ENCODE measurements at places on chromosomes 2 and 18.

DNA sequence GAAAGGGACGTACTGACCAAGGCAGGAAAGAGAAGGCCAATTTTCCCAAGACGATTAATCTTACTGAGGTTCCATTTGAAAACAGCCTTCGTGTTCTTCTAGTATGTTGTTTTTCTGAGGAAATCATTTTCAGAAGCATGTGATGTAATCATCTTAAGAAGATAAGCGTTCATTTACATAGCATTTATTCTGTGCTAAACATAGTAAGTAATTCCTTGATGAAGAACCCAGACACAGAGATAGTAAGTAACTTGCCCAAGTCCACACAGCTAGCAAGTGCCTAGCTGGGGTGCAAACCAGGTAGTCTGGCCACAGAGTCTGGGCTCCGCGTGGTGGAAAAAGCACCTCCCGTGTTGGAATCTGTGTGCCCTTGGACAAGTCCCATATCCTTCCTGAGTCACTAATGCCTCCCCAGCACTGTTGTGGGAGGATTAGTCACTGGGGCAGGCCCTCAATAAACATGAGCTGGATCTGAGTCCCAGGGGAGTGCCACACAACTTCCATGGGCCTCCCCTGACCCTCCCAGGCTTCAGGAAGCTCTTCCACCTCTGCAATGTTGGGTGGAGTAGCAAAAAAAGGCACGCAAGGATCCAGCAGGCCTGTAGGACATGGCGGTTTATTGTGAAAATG is 26.9 kb upstream of the ASAP2 start:
- DNase-seq: no peak

DNA sequence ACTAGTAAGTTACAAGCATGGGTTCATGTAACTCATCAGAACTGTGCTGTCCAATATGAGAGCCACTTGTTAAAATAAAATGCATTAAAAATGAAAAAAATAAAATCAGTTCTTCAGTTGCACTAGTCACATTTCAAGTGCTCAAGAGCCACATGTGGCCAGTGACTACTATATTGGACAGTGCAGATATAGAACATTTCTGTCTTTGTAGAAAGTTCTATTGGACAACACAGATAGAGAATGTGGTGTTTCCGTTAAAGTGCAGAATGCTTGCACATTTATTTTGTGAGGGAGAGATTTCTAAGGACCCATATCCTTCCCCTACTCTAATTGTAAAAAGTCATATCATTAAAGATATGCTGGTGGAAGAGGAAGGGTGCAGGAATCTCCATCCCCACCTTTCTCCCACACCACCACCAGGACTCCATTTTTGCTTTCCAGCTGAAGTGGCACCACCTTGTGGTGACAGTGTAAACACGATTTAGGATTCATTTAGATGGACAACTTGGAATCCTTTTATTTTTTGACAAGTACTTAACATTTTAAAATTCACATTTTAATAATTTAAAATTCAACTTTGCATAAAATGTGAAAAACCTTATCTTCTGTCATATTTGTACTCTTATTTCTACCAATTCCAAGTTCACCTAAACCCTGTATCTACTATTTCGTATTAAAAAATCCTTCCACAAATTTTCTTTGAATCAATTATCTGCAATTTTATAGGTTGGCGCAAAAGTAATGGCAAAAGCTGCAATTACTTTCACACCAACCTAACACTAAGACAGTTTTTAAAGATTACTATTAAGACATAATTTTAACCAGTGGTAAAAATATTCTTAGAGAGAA is 9.4 kb upstream of the CD302 start:
- peak; percentile 4 for DNase-seq

DNA sequence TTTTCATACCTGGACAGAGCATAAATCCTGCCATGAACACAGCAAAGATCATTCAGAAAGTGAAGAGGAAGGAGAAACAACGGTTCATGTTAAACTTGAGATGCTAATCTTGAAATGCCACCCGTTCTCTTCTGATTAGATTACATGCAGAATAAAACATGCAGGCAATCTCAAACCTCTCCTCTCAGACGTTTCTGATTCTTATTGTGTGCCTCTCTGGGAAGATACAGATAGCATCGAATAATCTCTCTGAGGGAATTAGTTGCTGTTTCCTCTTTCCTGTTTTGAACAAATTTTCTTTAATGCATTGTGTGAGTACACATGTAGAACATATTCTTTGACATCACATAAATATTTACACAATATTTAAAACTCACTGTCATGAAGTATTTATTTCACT is 313.4 kb downstream of the PRKCE start:
- DNase-seq: no peak

- no peak for DNase-seq
Observed at GRCh38 chr2:151315381-151315903, 26.0 kb upstream of the NMI start.

GRCh38 chr2:169131587-169132512 is 62.5 kb downstream of the DHRS9 start:
- no peak for DNase-seq

- DNase-seq: no peak
Observed at GRCh38 chr18:8322486-8322885, 286.8 kb upstream of the RAB12 start.

- DNase-seq: no peak
Observed at GRCh38 chr2:14902953-14903352, 270.4 kb downstream of the LRATD1 start.

GRCh38 chr2:153953761-153954160 is 82.0 kb downstream of the GALNT13 start:
- DNase-seq: no peak

DNA sequence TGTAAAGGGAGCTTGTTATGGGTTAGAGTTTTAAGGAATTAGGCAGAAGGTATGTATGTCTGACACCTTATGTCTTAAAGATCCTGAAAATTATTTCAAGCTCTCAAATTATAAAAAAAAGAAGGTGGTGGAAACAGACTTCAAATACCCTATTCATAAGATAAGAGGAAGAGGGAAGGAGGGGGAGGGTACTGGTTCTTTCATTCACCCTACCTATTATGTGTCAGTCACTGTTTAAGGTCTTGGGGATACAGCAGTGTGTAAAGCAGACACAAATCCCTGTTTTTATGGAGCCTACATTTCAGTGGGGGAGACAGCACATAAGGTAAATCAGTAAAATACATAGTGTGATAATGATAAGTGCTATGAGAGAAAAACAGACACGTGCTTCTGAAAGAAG is 184.4 kb downstream of the FHOD3 start:
- no peak for DNase-seq

DNA sequence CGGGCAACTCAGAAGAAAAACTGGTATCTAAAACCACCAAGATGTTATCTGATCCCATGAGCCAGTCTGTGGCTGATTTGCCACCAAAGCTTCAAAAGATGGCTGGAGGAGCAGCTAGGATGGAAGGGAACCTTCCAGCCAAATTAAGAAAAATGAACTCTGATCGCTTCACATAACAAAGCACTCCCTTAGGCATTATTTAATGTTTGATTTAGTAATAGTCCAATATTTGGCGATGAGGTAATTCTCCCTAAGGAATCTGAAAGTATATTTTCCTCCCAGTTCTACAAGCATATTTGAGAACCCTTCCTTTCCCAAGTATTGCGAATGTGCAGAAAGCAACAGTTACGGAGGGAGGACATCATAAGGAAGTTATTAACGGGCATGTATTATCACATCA is 156.6 kb downstream of the KCNJ3 start:
- DNase-seq: no peak

GRCh38 chr2:7721413-7721995 is 804.3 kb downstream of the RNF144A start:
- DNase-seq: no peak

GRCh38 chr2:125364192-125364983 is 1291.6 kb upstream of the GYPC start:
- DNase-seq: no peak

DNA sequence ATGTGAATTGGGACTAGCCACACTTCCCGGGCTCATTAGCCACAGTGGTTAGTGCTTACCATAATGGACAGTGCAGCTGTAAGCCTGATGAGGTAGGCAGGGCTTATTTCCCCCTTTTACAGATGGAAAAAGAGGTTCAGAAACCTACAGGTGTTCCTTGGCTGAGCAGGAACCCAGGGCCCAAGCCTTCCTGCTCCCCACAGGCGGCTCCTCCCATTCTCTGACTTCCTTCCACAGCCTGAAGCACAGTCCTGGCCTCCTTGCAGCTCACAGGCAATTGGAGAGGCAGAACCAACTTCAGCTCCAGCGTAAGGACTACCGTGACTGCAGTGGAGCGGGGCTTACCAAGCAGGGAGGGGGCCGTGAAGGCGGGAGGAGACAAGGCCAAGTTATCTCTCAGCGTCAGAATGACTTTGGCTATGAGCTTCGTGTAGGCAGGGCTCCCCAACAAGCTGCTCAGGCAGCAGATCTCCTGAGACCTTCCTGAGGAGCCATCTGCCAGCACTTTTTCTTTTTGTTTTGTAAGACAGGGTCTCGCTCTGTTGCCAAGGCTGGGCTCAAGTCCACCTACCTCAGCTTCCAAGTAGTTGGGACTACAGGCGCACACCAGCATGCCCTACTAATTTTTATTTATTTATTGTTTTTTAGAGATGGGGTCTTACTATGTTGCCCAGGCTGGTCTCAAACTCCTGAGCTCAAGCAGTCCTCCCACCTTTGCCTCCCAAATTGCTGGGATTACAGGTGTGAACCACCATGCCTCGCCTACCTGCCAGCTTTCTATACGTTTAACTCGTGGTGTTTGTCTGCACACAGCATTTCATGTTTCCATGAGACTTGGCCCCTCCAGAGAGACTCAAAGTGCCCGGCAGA is 34.2 kb upstream of the NT5DC4 start:
- no peak for DNase-seq

- no peak for DNase-seq
Observed at GRCh38 chr2:222782201-222782730, 78.6 kb upstream of the ACSL3 start.

GRCh38 chr18:77025831-77026363 is 106.7 kb downstream of the MBP start:
- DNase-seq: no peak

DNA sequence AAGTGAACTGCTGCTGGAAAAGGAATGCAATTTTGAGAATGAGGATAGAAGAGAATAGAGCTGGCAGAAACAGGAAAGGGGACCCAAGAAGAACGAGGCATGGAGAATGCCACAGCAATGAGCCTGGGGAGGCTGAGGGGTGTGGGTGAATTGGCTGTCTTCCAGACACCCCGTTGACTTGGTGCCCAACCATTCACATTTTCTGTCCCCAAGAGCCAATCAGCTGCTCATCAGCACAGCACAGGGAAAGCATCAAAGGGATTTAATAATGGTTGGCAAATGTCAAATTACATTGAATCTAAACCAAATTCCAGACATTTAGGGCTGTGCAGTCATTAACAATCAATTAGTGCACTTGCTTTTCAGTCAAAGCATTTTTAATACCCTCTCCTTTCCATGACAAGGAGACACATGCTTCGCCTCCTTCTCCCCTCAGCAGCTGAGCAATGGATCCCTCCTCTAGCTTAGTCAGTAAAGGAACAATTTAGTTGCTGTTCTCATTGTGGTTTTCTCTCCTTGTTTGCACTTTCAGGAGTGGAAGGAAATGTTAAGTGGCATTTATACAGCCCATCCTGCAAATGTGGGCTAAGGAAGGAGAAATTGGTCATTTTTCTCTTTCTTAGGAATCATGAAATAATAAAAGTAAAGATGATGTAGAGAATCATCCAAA is 98.8 kb downstream of the KLF7 start:
- DNase-seq: no peak

DNA sequence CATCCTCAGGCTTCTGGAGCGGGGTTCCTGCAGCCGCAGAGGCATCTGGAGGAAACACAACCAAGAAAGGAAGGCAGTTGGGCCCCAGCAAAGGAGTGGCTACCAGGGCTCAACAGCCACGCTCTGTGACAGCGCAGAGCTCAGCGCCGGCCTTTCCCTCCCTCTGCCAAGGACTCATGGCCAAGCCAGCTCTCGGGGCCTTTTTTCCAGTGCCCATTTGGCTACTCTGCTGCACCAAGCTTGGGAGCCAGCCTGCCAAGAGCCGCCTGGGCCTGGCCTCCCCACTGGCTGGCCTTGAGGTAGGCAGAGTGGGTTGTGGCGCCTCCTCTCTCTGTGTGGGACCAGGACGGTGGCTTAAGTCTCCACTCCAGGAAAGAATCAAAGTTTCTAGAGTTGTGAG is 7.2 kb upstream of the CCDC74A start:
- DNase-seq: no peak

Measured in activated naive CD8-positive, alpha-beta T cell treated with anti-CD3 and anti-CD28 coated beads for 36 hours (primary cell).